ENCODE measurements at places on chromosomes 5 and 9.

DNA sequence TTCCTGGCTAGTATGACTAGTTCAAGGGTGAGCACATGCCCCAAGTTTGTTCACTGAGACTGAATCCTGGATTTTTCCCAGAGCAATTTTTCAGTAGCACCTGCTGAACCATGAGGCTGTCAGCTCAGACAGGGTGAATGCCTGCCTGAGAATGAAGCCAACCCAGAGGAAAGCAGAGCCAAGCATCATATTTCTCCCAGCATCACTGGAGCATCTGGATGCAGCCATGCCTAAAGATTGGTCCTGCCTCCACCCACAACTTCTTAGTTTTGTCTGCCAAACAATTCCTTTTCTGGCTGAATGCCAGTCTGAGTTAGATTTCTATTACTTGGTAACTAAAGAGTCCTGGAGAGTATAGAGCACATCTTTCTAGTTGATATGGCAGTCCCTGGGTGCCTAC is 343.6 kb downstream of the CSNK1G3 start:
- no peak for DNase-seq

DNA sequence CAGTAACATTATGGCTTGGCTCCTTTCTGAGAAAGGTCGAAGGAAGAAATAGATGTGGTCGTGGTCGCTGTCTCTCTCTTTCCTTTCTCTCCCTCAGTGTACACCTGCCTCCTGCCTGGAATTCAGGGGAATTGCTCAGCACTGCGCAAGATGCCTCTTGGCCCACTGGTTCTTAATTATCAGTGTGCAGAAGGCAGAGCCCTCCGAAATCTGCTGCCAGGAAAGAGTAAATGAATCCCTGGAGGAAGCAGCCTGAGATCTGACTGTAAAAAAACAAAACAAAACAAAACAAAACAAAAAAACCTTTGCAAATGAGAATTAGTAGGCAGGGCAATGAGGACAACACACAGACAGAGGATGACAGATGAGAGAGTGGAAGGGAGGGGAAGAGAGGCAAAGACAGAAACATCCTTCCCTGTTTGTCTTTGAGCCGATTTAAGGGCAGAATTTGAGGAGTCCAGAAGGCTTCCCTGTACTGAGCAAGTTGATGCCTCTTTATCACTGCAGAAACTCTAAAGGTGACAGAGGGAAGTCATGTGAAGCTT is 113.8 kb upstream of the PUM3 start:
- no peak for DNase-seq

- DNase-seq: no peak
These were observed 25.1 kb downstream of the POLK start for GRCh38 chr5:75536694-75537360.

GRCh38 chr5:95191330-95191729 is 93.6 kb downstream of the MCTP1 start:
- DNase-seq: no peak

- DNase-seq: no peak
These were observed 28.0 kb upstream of the DAP start for GRCh38 chr5:10789021-10789420.

GRCh38 chr5:160693831-160694465 is 158.1 kb downstream of the ATP10B start:
- no peak for DNase-seq

DNA sequence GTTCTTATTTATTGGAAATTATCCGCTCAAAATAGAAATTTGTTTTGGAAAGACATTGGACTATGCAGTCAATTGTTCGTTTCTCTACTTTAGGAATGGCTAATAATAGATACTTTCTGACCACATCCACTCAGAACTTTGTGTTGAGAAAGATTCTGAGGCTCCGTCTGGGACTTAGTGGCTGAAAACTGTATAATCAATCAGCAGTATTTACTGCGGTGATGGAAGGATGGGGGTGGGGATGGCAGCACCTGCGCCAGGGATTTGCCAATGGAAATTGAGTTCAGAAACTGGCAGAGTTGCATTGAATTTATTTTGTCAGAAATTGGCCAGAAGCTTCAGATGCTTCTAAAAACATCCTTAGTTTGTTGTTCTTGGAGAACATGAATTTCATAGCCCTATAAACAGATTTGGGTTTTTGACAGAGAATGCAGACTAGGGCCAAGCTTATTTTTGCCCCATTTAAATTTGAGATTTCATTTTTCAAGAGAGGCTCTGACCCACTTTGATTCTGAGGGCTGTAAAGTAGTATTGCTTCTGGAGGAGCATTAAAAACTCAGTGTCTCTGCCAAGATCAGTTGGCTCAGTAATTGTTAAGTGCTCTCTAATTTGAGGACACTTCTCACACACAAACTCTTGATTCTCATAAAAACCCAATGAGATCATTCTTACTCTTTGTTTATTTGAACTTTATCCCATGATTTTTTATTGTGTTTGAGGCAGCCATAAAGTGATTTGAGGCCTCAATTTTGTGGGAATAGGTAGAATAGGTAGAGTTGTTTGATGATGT is 215.1 kb downstream of the CD180 start:
- no peak for DNase-seq

GRCh38 chr5:171606414-171607024 is 179.1 kb upstream of the SMIM23 start:
- no peak for DNase-seq

DNA sequence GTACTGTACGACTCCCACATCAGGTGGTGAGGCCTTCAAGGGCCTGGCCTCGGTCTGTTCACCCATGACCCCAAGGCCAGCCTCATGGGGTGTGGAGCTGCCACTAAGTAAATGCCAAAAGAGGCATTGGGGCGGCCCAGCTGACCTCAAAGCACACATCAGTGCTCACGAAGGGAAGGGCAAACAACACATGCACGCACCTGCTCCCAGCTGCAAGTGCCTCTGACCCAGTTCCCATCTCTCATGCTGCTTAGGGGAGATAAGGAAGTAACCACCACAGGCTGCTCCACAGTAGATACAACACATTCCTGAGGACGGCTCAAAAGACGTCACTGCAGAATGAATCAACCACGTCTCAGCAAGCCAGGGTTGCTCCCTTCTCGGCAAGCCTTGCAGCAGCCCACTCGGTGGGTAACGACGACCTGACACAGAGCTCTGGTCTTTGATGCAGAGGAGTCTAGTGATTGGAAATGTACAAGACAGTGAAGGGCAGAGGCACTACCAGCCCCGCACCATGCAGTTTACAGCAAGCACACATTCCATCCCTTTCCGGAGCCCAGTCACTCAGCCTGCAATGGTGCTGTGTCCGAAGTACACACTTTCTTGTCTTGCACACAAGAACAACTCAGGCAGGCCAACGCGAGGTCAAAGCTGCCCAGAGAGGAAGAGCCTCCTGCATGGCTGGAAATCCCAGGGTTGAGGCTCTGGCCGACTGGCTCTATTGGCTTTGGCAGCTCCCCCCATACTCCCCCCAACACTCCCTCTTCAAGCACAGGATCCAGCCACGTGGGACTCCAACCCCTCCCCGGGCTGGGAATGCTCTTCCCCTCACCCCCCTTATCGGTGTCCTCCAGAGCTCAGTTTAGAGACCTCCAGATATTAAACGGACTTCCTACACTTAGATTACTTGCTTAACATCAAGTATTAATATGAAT is 31.8 kb downstream of the FABP6 start:
- no peak for DNase-seq

GRCh38 chr5:98933445-98934072 is 4.8 kb upstream of the CHD1 start:
- no peak for DNase-seq

DNA sequence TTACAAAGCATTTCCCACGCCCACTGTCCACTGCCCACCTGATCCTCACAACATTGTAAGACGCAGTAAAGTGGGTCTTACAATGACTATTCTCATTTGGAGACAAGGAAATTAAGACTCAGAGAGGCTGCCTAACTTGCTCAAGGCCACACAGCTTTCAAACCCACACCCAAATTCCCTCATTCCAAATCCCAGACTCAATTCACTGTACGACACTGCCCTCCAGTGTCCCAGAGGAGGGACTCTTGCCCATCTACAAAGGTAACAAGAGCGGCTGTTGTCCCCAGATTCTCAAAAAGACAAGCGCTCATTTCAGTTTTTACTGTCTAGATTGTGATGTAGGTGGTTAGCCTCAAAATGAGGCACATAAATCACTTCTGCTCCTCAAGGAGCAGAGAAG is 184.6 kb downstream of the ACTL7B start:
- DNase-seq: no peak

DNA sequence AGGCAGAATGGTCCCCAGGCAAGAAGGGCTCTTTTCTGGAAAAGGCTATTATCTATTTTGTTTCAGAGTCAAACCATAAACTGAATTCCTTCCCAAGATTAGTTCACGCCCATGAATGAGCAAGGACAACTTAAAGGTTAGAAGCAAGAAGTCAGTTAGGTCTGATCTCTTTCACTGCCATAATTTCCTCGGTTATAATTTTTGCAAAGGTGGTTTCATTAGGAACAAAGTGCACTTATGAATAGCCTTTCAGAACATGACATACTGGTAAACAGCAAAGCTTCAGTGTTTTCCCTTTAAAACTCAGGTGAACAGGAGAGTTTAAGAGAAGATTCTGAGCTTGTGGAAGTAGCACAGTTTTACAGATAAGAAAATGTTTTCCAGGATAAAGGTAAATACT is 177.9 kb downstream of the GDNF start:
- no peak for DNase-seq

GRCh38 chr5:65480306-65480865 is 1.3 kb downstream of the ADAMTS6 start:
- DNase-seq: peak; percentile 70

DNA sequence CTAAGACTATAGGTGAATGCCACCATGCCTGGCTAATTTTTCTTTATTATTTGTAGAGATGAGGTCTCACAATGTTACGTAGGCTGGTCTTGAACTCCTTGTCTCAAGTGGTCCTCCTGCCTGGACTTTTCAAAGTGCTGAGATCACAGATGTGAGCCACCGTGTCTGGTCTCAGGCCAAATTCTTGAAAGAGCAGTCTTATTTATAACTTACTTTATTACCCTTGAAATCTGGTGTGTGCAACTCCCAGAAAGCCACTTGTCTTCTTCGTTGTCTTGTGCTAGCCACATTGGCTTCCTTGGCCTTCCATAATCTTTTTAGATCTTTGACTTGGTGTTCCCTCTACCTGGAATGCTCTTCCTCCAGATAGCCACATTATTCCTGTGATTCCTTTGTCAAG is 50.1 kb downstream of the CTNNA1 start:
- no peak for DNase-seq

GRCh38 chr5:5905186-5905585 is 473.2 kb downstream of the MED10 start:
- no peak for DNase-seq

GRCh38 chr5:29001666-29002065 is 1963.3 kb upstream of the CDH9 start:
- DNase-seq: no peak

DNA sequence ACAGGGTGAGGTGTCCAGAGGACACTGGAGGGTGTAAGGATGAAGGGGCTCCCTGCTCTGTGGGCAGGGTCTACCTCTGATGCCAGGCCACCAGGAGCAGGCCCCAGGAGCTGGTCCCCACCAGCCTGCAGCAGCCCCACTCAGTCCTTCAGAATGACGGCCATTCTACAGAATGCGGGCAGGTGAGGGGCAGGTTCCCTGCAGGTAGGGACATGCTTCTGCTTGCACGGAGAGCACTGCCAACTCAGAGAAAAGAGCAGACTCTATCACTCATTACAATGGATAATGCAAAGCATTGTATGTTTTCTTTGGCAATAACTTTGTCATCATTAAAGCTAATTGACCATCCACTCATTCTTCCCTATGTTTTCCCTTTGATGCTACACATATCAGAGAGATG is 39.0 kb downstream of the DDX31 start:
- no peak for DNase-seq

GRCh38 chr9:68726489-68726888 is 21.4 kb downstream of the PIP5K1B start:
- DNase-seq: no peak

- no peak for DNase-seq
These were observed 80.3 kb downstream of the CDO1 start for GRCh38 chr5:115736004-115736689.

DNA sequence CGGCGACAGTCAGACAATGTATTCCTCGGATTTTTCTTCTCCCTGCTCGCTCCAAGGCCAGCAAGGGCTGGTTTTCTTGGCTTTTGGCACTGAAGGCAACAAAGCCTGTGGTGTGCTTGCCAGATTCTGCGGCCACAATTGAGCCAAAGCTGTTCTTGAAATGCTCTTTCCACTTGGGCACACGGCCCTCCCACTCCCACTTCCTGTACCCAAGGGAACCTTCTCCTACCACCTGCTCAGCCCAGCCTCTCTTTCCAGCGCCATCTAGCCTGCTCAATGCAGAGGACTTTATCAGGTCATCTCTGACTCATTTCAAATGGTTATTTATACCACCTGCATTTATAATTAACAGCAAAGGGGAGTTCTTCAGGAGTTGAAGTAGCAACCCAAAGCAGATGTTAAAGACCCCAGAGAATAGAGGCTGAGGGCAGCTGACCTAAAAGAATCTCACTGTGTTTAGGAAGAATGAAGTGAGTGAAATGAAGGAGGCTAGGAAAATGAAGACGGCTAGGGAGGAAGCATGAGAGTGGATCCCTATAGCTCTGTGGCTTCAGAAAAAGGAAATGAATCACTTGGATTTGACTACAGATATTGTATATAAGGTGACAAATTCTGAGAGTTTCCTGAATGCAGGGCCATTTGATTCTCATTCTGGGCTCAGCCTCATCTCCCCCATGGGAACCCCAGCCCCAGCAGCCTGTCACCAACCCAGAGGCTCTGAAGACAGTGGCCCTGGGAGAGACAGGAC is 439.0 kb downstream of the ENC1 start:
- no peak for DNase-seq

- DNase-seq: no peak
These were observed 687.0 kb upstream of the C9orf72 start for GRCh38 chr9:28260330-28260729.
